Esophagus squamous epithelium (tissue), 5 donors: ENCODE measurements at places on chromosomes 4 and X. TPM values are rescaled to one million over a fixed set of nuclear protein-coding genes. Genes with fewer than 3 reads are reported as not detected.

RPL10 gene
- 2,607 TPM for total RNA-seq

PIM2 gene
- 8.1 TPM for total RNA-seq

- no peak for DNase-seq
Measured at GRCh38 chrX:112822892-112823291, 17.7 kb downstream of the AMOT start.

GRCh38 chrX:65644621-65645289 lies 22.7 kb upstream of the MSN start:
- peak; percentile 6 for DNase-seq

- no peak for DNase-seq
Measured at GRCh38 chrX:68332201-68332731, 101.0 kb downstream of the OPHN1 start.

DNA sequence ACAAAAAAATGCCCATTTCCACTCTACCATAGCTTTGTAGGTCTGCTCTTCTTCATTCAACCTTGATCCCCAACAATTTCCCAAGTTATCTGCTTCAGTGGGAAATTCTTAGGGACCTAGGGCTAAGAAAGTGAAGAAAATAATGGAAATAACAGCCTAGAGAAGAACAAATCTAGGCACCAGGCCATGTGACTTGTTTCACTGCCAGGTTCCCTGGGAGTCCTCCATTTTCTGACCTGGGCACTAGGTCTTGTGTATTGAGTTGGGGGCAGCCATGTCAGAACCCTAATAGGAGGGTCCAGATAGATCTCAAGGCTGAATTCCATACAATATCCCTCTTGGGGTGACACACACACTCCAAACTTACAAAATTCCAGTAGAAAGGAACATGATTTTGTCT lies 194.6 kb upstream of the STK26 start:
- no peak for DNase-seq

- DNase-seq = no peak
Measured at GRCh38 chr4:122555216-122555615, 65.7 kb downstream of the IL21 start.

GRCh38 chr4:175561696-175562095 lies 250.4 kb downstream of the GPM6A start:
- no peak for DNase-seq

- DNase-seq = no peak
Measured at GRCh38 chr4:42350611-42351182, 46.6 kb upstream of the SHISA3 start.
